ENCODE measurements at places on chromosomes 3 and 15.

GRCh38 chr3:53122933-53123305, 7.3 kb downstream of the RFT1 start:
- DNase-seq, result no peak

GRCh38 chr15:54149115-54149531, 170.9 kb downstream of the UNC13C start:
- no peak for DNase-seq

DNA sequence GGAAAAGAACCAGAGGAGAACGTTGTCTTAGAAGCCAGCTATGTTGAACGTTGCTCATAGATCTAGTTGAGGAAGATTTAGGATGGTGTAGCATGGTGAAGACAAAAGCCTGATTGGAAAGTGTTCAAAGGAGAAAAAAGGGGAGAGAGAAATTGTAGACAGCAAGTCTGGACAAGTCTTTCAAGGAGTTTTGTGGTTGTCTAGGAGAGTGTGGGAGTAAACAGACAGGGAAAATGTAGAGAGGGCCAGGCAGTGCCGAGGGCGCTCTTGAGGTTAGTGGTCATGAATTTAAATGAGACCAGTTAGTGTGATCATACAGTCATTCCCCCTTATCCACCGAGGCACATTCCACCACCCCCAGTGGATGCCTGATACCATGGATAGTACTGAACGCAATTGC, 167.5 kb upstream of the IL12A start:
- DNase-seq, result no peak

DNA sequence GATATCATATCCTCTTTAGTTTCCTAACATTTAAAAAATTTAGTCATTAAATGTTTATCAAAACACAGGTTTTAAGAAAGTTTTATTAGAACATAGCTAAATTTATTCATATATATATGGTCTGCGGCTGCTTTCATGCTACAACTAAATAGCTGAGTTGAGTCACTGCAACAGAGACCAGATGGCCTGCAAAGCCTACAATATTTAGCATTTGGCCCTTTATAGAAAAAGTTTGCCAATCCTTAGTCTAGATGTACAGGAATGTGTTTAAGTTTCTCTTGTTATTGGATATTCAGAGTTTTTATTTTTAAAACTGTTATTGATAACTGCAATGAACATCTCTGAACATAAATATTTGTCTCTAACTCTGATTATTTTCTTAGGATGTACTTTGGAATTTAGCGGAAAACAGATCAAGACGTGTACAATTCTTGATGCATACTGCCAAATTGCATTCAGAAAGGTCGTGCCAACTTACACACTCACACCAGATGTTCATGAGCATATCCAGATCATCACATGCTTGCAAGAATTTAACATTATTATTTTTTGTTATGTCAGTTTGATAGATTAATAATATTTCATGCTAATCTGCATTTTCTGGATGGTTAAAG, 157.9 kb downstream of the STAC start:
- no peak for DNase-seq

DNA sequence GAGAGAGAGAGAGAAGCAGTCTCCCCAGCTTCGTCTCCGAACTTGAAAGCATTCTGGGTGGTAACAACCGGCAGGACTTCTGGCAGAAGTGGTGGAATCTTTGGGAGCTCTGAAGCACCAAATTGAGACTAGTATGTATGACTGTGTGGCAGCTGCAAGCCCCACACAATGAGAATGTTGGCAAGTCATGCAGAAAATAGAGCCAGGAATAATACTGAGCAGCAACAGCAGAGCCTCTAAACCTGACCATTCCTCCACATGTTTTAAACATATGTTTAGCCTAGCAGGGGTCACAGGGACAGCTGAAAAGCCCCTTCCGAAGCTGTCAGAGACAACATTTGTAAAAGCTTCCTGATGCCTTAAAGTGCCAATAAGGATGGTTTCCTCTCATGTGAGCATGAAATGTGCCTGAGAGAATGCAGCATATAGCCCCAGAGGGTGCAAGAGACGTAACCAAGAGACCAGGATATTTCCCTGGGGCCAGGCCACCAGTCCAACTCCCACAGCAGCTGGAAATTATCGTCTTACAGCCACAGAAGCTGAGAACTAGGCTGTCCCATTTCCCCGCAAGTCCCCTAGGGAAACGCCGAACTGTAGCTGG, 178.6 kb upstream of the CCDC54 start:
- no peak for DNase-seq

DNA sequence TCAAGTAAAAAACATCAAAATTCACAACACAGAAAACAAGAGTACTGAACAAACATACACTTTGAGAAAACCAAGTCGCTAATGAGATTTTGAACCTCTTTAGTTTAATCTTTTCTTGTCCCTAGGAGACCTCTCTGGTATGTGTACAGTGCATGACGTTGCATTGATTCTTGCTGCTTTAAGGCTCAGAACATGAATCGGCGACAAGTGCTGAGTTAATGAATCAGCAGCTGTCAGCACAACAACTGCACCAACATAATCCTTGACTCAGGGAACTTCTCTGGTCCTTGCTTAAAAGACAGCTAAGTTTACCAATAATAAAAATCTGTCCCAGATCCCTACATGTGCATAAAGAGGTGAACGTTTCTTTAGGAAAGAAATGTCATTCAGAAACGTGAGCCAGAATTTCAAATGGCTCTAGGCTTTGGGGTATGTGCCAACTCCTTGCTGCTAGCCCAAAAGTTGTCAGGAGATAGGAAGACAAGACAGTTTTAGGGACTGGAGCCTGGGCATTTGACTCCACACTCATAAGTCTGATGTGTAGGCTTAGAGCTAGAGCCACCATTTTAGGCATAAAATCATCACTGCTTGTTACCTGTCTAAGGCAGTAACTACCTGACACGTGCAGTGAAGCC, 86.9 kb downstream of the IL5RA start:
- no peak for DNase-seq

DNA sequence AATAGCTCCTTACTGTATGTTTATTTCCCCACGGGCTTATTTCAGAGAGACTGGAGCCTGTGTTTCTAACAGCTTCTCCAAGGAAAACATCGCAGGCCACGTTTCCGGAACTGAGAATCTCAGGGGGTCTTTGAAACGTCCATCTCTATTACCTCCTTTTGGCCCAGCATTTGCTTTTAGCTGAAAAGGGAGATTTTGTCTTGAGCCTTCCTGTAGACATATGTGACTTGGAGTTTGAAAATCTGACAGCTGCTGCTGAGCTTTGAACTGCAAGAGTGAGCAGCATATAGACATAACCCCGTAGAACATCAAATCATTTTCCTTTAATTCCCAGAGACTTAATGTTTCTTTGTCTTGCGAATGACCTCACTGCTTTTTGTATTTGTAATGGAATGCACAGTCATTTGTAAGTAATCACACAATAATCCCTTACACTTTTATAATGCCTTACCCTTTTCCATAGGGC, 54.6 kb downstream of the LPP start:
- DNase-seq, result no peak

- no peak for DNase-seq
Measured at GRCh38 chr15:98143116-98143515, 182.6 kb downstream of the ARRDC4 start.

- no peak for DNase-seq
Measured at GRCh38 chr3:15647611-15648167, 46.1 kb downstream of the BTD start.

DNA sequence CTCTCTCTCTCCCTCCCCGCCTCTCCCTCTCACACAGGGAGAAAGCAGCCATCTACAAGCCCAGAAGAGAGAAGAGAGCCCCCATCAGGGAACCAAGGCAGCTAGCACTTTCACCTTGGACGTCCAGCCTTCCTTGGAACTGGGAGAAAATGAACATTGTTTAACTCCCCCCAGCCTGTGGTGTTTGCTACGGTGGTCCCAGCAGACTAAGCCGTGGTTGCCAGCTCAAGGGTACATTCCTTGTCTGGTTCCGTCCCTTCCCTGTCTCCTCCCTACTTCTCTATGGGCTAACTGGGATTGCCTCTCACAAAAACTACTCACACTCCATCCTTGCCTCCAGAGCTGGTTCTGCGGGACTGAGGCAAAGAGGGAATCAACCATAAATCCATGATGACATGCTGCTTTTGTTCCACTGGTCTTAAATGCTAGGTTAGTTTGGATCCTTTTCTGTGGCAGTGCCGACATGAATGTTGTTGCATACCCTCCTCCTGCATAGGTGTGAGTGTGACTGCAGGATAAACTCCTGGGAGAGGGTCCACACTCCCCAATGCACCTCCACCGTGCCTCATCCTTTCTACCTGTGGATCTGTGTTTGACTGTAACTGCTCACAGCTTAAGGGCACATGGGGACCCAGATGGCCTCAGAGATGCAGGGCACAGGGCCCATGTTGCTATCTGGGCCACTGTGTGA, 12.0 kb downstream of the C3orf22 start:
- no peak for DNase-seq

All from NCI-H1105 treated with DMSO at 0.1 percent for 48 hours (cell line).